ENCODE measurements at places on chromosomes 1 and 21. TPM values are rescaled to one million over a fixed set of nuclear protein-coding genes. Genes with fewer than 3 reads are reported as not detected.

The DR1 gene
- 35.2 TPM for total RNA-seq

The TDRD10 gene
- 0.14 TPM for total RNA-seq

The C1orf141 gene
- total RNA-seq = not detected

The TRIM63 gene
- 1.7 TPM for total RNA-seq
